ENCODE measurements at places on chromosomes 3 and 15.

DNA sequence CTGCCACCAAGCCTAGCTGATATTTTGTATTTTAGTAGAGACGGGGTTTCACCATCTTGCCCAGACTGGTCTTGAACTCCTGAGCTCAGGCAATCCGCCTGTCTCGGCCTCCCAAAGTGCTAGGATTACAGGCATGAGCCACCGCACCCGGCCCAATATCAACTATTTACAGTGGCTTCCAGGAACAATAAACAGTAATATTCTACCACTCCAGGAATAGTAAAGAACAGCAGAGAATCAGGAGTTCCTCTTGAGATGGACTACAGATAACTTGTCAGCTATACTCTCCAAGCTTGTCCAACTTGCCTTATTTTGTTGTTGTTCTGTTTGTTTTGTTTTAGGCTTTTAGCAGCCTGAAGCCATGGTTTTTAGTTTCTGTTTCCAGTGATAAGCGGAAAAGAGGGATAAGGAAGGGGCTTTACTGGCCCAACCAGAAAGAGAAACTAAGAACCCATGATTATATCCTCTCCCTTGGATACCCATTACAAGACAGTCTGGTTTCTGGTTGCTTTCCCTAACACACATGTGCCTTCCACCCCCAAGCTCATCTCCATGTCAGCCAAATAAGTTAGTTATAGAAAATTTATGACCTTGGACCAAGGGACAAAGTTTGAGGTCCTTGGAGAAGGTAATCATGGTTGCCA is 36.7 kb downstream of the ARHGEF3 start:
- DNase-seq: no peak

- DNase-seq: no peak
Measured at GRCh38 chr3:3141939-3142338, 15.2 kb downstream of the TRNT1 start.

GRCh38 chr15:63255489-63255990 is 21.9 kb upstream of the APH1B start:
- DNase-seq: no peak

- peak; percentile 75 for DNase-seq
Measured at GRCh38 chr15:31326875-31327668, 437 bp downstream of the KLF13 start.

- no peak for DNase-seq
Measured at GRCh38 chr3:54936561-54936960, 8.7 kb upstream of the LRTM1 start.

DNA sequence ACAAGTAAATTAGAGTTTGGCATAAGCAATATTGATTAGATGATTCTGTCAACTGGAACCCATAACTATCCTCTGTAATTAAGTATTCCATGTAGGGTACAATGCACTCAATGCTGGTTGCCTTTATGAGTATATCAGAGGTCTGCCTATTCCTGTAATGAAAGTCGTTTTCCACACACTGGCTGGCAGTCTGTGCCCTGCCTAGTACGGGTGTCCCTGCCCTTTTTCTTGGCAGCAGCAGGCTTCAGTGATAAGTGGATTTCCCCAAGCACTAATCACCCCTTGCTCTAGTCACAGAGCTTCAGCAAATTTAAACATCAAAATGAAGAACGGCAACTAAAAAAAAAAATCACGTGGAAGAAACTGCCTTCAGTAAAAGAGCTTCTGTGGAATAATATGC is 294.8 kb upstream of the STT3B start:
- no peak for DNase-seq

DNA sequence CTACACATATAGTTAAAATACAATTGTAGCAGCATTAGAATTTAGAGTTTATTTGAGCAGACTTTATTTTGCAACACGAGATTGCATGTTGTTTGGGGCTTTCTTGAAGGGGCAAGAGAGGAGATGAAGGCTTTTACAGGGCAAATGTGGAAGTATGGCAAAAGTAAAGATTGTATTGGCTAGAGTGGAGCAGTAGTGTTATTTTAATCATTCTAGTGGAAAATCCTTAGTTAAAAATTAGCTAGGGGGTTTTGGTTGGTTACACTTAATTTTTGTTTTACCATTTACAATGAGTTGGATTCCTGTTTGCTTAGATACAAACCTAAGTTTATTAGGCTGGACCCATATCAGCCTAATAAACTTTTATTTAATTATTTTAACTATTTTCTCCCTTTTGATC is 4.6 kb downstream of the OR5H15 start:
- DNase-seq: no peak

DNA sequence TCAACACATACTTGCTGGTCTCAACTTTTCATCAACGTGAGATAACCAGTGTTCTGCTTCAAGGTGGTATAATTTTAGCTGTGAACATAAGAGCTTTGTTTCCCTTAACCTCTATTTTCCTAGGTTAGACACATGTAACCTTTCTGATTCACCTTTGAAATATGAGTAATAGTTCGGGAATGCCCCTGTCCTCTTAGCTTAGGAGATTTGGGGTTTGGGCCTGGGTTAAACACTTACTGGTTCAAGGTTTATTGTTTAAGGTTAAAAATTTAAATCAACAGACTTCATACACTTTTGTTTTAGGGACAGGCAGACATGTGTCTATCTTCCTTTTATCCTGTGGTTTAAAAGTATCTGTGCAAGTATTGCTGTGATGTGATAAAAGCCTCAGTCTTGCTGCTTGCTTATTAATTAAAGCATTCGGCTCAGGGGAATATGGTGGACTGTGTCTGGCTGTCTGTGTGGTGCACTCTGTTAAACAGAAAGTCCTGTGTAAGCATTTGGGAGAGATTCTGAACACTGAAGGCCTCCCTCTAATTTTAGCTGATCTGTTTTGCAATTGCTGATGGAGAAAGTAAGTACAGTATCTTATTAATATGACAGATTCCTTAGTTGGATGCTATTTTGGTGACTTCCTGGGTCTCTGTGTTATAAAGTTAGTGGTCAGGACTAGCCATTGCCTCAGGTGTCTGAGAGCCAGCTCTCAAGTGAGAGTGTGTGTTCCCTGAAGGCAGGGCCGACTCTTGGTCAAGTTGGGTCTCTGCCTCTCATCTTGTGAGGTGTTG is 81.8 kb downstream of the USP13 start:
- DNase-seq: no peak

- peak; percentile 97 for DNase-seq
Measured at GRCh38 chr15:90716976-90717821, at the start of gene BLM. BLM (plus strand) TSS chr15:90717346; CDS start chr15:90747393, 30,047 bp downstream.

DNA sequence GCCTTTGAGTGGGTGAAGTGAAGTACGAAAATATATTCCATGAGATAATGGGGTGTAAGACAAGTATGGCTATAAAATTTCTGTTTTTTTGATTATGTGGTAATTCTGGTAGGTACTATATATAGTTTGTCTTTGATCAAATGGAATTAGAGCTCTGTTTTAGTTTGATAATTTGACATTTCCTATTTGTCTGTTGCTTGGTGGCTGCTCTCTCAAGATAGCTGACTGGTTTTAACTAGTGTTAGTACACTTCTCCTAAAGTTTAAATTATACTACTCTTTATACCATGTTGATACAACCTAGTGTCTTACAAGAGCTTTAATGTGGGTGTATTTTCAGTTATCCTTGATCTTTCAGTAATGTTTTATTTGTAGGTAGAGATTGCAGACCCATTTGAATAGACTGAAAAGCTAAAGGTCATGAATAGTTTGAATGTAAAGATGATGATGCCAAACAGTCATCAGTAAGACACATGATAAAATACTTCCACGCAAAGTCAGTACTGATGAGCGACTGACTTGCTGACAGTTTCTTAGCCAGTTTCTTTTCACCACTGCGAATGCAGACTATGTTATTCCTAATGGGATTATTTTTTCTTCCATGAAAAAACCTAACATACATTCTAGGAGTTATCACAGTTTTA is 15.2 kb downstream of the SACM1L start:
- no peak for DNase-seq

DNA sequence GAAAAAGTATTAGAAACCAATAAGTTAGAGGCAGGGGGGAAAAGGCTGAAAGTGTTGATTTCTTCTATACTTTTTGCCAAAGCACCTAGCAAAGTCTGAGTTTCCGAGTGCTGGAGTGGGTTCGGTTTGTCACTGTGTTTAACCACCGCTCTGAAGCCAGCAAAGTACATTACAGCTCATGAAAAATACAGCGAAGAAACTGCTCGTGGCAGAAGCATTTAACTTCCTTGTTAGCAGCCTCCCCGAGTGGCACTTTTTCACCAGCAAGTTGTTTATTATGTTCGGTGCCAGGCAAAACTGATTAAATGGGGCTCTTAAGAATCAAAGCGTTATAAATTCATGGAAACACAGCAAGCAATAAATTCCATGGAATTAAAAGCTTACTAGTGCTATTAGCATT is 313.6 kb downstream of the FOXP1 start:
- DNase-seq: no peak

DNA sequence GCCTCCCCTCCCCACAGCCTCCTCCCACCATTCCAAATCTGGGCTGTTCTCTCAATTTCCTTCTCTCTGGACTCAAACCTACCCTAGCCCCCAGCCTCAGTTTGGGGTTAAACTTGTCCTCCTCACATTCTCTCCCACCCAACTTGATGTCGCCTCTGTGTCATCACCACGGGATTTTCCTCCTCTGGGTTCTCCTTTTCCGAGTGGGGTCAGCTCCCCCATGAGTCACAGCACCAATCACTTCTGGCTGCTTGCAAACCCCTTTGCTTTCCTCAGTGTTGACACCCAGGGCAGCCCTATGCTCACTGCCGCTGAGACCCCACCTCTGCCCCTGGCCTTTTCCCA is 451 bp downstream of the CCR5AS start:
- no peak for DNase-seq

DNA sequence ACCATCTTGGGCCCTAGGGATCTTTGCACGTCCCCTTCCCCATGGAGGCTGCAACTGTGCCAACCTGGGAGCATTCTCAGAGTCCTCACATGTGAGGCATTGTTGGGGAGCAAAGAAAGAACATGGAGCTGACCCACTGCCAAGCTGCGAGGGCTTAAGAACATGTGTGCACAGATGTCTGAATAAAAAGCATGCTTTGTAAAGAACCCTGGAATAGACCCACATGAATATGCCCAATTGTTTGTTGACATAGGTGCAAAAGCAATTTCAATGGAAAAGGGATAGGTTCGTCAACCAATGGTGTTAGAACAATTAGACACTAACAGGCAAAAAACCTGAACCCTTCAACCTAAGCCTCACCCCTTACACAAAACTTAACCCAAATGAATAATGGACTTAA is 9.3 kb downstream of the PGPEP1L start:
- DNase-seq: no peak

- no peak for DNase-seq
Measured at GRCh38 chr3:118116991-118117390, 917.7 kb downstream of the IGSF11 start.

DNA sequence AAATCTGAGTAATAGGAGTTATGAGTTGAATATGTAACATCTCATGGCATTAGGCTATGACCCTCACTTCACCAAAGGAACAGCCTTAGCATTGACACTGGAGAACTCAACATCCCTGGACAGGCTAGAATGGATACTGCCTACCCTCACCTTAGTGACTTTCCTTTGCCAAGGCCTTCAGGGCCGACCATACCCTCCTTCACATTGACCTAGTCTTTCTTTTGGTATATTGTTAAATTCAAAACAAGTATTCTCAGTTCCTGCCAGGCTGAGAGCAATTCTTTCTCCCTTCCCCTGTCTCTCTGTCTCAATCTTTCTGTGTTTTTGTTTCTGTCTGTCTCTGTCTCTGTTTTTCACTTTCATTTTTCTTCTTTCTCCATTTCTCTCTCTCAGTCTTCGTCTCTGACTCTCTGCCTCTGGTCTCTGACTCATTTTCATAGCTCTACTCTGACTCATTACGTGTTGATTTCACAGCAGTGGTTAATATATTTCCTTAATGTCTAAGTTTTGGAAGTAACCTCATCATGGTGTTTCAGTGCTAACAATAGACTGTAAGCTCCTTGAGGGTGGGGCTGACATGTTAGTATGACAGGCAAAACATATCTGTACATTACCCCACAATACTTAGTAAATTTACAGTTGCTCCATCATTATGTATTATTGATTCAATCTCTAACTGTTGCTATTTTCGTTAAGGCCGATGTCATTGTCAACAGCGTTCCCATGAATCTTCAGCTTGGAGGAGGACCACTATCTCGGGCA is 32.5 kb downstream of the PARP15 start:
- no peak for DNase-seq

DNA sequence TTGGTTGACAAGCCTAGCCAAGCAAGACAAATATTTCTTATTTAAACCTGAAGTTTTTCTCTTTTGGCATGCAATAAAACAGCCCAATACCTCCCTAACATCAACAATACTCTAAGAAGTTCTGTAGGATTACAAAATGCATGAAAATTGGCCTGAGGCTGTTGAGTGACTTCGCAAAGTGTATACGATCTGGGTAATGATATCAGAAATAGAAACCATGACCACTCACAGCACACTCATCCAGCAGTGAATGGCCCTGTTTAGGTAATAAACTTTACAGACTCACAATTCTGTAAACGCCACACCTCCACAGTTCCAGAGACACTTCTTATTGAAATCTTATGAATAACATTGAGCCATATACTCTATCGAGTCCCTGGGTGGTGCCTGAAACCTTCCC is 83.0 kb upstream of the NAALADL2 start:
- DNase-seq: no peak

- DNase-seq: no peak
Measured at GRCh38 chr15:56616551-56616950, 116.8 kb downstream of the ZNF280D start.

DNA sequence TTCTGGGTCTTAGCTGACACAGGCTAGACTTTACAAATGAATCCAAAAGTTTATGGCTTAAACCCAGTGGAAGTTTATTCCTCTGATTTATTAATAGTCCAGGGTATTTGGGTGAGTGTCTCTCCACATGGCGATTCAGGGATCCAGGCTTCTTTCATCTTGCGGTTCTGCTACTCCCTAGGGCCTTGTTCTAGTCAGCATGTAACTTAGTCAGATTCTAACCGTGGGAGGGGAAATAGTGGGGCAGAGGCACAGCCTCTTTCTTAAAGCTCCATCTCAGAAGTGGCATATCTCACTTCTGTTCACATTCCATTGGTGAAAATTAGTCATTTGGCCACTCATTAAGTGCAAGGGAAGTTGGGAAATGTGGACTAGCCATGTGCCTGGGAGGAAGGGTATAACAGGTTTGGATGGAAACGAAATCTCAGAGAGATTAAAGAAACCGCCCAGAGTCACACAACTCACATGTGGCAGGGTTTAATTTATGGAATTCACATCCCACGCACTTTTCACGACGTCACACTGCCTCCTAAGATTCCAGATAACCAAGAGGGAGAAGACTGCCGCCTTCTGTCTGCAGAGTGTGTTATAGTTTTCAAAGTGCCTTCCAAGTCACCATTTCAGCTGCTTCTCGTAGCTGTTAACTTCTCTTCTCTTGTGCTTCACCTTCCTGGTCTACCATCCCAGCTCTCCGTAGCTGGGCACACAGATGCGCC is 11.4 kb upstream of the RASGRF1 start:
- DNase-seq: no peak

GRCh38 chr3:172103724-172104123 is 64.3 kb downstream of the FNDC3B start:
- DNase-seq: no peak

Measured in left lobe of liver (tissue), 2 donors.